ENCODE measurements at places on chromosomes 7 and 10.

DNA sequence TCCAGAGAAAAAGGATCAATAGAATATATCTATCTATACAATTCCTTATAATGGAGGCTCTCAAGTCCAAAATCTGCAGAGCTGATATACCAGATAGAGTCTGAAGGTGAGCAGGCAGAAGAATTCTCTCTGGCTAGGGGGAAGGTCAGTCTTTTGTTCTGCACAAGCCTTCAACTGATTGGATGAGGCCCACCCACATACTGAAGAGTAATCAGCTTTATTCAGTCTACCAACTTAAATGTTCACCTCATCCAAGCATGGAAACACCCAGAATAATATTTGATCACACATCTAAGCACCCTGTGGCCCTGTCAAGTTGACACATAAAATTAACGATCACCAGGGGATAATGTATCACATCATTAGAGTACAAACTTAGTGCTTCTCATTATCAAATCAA is 193.8 kb upstream of the YAE1 start:
- no peak for DNase-seq

DNA sequence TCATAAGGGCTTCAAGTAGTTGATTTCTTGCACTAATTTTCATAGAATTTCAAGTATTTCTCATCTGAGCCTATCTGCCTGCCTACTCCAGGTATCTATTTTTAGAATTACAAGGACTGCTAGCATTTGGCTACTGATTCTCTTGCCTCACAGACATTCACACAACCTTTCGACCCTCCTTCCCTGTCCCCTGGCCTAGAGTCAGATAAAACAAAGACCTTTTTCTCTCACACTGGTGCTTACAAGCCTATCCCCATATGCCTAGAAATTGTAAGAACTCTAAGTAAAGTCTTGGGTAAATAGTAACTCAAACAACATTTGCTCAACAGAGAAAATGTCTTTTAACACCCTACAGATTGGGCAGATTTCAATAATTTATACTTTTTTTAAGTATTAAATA is 6.3 kb downstream of the GPAM start:
- DNase-seq = no peak

DNA sequence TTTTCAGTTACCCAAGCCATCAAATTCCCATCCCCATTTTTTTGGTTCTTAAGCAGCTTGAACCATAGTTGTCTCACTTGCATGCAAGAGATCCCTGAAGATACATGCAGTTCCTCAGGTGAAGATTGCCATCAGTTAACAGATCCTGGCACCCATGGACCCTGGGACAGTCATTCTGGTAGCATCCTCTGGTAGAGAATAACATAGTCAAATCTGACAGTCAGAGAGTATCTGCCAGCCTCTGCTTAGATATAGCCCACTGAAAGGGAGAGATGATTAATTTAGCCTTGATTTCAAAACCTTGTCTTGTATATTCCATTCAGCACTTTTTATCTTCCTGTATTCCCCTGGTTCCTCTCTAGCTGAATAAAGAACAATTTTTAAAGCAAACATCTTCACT is 280.4 kb downstream of the KCNMA1 start:
- DNase-seq = no peak

- DNase-seq = no peak
Observed at GRCh38 chr7:45893996-45894664, 5.8 kb downstream of the IGFBP1 start.

GRCh38 chr7:68187532-68187931 is 1190.9 kb downstream of the TYW1 start:
- DNase-seq = no peak

GRCh38 chr7:75993689-75994387 is 557 bp downstream of the TMEM120A start:
- DNase-seq = no peak

DNA sequence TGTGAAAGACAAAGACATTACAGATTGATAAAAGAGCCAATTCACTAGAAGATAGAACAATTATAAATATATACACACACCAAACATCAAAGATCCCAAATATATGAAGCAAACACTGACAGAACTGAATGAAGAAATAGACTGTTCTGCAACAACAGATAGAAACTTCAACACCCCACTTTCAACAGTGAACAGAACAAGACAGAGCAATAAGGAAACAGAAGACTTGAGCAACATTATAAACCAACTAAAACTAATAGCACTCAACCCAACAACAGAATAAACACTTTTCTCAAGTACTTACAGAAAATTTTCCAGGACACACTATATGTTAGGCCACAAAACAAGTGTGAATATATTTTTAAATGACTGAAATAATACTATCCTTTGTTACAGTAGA is 10.9 kb downstream of the CDCA7L start:
- DNase-seq = no peak

DNA sequence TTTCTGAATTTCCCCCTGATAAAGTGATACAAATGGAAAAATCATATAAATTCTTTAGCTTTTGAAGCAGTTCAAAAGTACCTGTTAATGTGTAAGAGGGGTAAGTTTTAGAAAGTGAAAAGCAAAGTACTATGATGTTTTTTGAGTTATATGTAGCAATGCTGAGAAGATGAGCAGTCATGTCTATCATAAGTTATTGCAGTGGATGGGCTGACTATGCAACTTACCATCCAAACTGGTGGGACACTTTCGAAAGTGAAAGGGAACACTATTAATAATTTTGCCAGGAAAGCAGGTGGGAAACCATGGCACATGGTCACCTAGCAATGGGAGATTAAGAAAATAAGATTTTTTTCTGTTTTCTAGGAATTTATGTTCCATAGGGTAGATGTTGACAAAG is 4.1 kb downstream of the MINPP1 start:
- DNase-seq = no peak

DNA sequence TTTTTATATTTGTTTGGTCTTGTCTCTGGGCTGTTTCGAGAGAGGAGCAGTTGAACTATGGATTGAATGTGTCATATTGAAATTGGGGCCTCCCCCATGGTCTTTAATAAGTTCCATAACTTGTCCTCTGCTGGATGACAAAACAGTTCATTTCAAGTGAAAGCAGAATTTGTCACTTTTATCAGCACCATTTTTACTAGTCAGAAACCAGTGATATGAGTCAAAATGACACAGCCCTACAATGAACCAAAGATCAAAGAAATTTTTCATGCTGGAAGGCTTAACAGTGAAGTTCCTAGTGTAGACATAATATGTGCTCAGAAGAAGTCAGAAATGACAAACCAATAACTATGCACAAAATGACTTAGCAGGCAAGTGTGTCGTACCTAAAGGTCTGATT is 133.6 kb upstream of the VWC2 start:
- DNase-seq = no peak

- no peak for DNase-seq
Observed at GRCh38 chr10:48589266-48589665, 15.6 kb downstream of the ARHGAP22 start.

- DNase-seq = no peak
Observed at GRCh38 chr7:130208516-130208915, 856 bp downstream of the SSMEM1 start.

DNA sequence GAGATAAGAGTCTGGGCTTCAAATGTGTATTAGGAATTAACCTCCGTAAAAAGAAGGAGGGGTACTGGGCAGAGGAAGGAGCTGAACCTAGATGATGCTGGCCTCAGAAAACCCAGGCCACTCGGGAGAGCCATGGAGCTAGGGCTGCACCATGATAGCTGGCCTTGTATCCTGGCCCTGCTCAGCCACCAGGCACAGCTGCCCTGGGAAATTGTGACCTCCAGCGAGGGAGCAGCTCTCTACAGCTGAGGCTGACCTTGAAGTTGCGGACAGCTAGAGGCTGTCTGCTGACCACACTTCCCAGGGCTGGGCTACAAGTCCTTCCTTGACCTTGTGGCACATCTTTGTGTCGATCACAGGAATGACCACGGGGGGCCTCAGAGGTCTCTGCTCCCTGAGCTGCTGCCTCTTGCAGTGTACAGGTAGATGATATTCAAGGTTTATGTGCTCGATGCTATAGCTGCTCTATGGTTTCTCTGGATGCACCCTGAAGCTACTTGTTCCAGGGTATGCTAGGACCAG is 38.3 kb upstream of the SLC35B4 start:
- DNase-seq = no peak

- DNase-seq = no peak
Observed at GRCh38 chr10:87746911-87747310, 71.1 kb downstream of the ATAD1 start.

DNA sequence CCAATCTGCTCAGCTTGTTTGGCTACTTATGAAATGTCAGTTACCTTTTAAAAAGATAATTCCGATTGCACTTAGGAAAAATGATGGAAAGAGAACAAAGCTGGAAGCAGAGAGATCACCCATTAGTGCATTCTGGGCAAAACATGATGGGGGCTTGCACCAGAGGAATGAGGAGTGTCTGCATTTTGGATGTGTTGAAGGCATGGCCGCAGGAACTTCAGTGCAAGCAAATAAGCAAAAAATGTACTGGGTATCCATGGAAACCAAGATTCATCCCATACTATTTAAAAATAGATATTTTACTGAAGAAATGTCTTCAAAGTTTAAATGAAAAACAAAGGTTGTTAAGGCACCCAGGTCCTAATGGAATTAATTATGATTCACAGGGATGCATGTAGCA is 655.0 kb downstream of the POM121L12 start:
- no peak for DNase-seq

- DNase-seq = peak; percentile 55
Observed at GRCh38 chr10:35643151-35644049, 1.3 kb upstream of the FZD8 start.

DNA sequence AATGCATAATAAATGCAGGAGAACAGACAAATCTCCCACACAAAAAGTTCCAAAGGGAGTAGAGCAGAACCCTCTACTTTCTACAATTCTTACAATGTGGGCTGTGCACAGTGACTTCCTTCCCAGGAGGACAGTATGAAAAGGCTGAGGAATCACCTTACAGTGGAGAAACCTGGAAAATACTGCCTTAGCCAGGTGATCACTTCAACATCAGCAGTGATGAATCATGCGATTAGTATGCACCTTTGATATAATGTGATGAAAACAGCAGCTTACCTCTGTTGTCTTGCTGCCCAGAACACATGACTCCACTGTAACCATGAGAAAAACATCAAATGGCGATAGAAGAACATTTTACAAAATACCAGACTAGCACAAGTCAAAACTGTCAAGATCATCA is 329.7 kb upstream of the POM121L12 start:
- DNase-seq = no peak

DNA sequence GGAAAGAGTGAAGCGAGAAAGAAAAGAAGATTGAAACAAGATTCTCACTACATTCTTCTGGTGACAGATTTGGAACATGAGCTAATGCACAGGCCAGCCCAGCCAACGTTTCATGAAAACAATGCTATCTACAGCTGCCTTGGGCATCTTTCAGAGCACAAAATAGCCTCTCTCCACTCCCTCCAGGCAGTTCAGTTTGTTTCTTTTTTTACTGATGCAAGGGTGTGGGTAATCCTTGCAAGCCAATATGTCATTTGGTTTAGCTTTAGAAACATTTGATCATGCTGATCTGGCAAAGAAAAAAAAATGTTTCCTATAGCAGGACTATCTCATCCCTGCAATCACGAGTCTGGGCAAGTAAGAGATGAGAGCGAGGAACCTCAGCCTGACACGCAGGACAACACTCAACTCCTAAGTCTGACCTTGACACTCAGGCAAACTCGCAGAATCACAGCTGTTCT is 35.9 kb downstream of the SVIL start:
- DNase-seq = no peak

- no peak for DNase-seq
Observed at GRCh38 chr7:70165477-70166170, 567.3 kb downstream of the AUTS2 start.

- no peak for DNase-seq
Observed at GRCh38 chr7:138625849-138626230, 75.3 kb downstream of the SVOPL start.

DNA sequence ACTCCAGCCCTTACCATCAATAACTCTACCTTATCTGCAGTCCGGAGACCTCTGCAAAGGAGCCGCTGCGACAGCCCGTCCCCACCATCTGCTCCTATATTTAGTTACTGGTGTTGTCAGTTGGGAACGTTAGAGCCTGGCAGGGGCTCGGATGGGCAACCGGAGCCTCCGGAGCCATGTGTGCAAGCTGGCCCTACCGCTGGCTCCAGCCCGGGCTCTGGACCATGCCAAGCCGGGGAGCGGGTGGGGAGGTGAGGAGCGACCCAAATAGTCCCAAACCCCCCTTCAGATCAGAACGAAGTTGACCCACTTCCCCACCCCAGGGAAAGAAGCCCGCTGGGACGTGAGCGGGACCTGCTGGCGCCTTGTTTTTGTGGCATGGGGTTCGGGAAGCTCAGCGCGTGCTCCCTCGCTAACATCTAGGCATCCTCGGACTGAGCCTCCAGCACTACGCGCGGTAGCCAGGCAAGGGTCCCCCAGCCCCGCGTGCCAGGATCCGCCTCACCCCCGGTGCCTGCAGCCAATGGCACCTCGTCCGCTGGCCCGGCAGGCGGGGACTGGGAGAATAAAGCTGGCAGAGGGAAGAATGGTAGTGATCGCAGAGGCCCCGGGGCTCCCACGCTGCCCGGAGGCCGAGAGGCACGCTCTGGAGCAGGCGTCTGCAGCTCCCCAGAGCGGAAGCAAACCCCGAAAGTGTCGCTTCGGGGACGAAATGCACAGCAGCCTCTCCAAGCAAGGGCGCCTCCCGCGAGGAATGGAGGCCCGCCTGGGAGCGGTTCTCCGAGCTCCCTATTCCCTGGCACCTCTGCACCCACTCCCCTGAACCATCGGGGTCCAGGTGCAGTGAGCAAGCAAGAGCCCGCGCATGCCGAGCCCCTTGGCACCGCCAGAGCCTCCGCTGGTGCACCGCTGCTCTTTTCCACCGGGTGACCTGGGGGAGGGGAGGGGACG is 679 bp downstream of the LRRC20 start:
- DNase-seq = peak; percentile 75

- DNase-seq = no peak
Observed at GRCh38 chr10:60737242-60737641, 41.0 kb upstream of the CDK1 start.

DNA sequence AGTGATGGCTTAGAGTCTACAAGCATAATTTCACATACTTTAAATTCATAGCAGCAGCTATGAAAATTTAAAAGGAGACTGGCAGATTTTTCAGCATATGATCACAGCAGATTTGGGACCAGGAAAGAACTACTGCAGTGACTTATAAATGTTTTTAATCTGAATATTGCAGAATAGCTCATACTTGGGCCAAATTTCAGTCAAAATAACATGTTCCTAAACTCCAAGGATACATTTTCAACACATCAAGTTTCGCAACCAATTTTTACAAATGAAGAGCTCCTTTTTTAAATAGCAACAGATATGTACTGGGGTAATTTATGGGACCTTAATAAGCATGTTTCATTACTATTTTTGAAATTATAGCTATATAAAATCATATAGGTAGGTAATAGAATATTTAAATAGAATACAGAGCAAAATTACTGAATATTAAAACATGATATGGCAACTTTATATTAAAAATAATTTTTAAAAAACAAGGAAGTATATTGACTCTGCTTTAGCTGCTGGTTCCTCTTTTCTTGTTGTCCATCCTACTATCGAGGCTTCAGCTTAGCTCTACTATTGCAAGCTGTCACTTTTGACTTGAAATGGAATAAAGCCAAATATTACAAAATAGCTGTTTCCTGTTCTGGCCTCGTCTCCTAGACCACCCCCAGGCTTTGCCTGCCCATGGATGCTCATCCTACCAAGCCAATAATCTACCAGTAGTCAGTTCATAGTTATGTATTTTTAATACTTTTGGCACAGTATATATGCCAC is 123.1 kb downstream of the NRBF2 start:
- DNase-seq = no peak

All from activated CD8-positive, alpha-beta memory T cell treated with anti-CD3 and anti-CD28 coated beads, Interleukin-2, amount 50 U/mL, for 48 hours (primary cell).